ENCODE measurements at places on chromosomes 5 and 9.

GRCh38 chr5:19927919-19928318 is 60.1 kb downstream of the CDH18 start:
- DNase-seq = peak; percentile 4

DNA sequence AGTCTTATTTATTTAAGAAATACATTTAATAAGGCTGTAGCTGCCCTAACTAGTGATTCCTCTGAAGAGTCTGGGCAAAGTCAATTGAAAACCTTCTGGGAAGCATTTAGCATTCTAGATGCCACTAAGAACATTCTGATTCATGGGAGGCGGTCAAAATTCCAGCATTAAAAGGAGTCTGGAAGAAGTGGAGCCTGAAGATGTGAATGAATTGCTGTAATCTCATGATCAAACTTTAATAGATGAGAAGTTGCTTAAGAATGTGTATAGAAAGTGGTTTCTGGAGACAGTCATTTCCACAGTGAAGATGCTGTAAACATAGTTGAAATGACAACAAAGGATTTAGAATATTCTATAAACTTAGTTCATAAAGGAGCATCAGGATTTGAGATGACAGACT is 61.4 kb downstream of the WDR41 start:
- DNase-seq = no peak

GRCh38 chr9:73847536-73847935 is 649.6 kb upstream of the RORB start:
- peak; percentile 9 for DNase-seq

DNA sequence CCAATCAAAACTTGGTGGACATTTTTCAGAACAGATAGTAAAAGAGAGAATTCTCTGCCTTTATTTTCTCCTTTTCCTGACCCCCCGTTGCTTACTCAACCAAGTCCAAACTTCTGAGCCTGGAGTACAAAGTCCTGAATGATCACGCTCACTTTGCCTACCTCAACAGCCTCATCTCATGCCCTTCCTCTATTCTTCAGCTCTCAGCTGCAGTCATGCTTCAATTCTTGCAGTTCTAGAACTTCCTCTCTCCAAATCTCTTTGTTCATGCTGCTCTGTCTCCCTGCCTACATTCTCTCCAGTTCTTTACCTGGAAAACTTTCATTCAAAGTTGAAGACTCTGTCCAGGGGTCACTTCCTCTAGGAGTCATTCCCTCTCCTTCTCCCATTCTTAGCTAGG is 398.5 kb upstream of the SLC24A2 start:
- DNase-seq = no peak

DNA sequence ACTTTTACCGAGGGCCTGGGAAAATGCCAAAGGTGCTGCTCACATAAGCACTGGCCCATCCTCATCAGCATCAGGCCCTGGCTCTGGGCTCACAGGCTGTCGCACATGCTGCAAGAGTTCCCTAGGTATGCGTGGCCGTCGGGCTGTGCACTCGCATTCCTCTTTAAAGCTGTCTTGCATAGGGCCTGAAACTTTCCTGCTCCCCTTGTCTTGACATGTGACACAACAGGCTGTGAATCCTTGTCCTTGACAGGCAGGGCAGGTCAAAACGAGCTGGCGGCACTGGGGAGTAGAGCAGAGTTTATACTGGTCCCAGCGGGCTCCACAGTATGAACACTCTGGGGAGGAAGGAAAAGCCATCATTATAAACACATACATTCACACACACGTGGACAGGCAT is 30.7 kb downstream of the TSTD2 start:
- no peak for DNase-seq

DNA sequence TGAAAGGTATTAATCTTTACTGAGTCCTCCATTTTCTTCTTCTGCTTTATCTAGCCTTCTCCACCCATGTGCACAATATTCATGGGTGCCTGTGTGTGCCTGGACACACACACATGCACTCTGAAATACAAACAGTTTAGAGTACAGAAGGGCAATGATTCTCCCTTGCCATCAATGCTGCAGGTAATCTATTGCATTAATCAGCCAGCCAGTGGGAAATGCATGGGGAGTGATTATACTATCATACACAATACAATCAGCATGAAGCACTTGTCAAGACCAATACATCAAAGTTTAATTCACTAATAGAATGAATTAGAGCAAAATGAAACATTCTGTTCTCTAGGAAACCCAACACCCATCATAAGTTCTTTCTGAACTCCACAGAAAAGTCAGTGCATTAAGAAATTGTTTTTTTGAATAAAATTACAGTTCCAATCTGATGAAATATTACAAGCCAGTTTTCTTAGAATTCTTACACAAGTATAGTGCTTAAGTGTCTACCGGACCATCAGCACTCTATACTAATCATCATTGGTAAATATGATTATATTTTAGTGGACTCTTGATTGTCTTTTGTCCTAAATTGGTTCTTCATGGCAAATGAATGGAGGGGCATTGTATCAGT is 172.2 kb downstream of the ZSWIM6 start:
- DNase-seq = no peak

DNA sequence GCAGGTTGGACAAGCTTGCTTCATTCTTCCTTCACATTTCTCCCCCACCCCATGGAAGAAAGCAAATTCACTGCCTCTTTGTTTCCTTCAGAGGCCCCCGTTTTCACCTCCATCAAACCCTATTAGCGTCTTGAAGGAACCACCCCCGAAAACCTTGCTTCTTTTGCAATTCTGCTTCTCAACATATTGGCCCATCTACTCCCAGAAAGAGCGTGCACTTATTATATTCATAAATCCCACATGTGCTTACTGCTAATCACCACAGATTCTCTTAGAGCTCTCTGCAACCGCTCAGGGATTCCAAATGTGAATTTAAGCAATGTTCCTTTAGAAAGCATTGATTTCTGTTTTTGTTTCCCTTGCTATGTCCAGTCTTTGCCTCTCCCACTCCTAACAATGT is 1.1 kb downstream of the F2RL2 start:
- DNase-seq = no peak

GRCh38 chr9:111805830-111806241 is 11.1 kb upstream of the SHOC1 start:
- DNase-seq = no peak

DNA sequence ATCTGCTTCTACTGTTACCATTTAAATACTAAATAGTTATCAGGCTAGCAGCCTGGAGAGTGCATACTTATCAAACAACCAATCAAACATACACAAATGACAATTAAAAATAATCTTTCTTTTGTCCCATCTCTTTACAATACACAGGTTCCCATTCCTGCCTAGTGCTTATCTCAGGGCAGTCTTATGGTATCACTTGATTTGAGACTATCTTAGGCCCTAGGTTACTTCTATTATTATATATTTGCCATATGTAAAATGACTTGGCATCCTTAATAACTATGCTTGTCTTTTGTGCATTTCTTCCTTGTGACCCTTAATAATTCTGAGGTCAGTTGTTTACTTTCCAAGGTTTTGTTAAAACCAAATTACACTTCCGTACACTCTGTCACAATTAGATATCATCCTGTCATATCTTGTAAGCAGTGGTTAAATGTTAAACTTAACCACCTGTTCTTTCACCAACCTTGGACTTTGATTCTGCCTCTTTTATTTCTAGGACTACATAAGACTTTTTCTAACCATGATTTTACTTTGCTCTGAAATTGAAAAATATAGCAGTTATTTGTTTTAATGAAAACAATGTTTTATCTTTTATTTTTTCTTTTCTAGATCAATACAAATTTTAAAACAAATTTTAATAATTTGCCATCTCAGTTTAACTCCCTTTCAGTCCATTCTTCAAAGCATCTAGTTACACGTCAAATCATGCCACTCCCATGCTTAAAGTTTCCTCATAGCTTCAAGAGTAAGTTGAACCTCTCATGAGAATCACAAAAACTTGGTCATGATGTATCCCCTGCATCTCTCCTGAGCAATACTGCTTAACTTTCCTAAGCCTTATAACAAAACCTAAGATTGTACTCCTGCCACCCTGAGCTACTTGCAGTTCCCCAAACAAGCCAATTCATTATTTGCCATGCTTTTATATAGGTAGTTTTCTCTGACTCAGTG is 281.3 kb downstream of the HCN1 start:
- no peak for DNase-seq

- no peak for DNase-seq
Measured at GRCh38 chr5:29197631-29198454, 1995.6 kb upstream of the CDH6 start.

GRCh38 chr5:4802044-4802443 is 338.1 kb upstream of the ADAMTS16 start:
- DNase-seq = no peak

- DNase-seq = no peak
Measured at GRCh38 chr5:178466342-178466741, 123.9 kb downstream of the COL23A1 start.

DNA sequence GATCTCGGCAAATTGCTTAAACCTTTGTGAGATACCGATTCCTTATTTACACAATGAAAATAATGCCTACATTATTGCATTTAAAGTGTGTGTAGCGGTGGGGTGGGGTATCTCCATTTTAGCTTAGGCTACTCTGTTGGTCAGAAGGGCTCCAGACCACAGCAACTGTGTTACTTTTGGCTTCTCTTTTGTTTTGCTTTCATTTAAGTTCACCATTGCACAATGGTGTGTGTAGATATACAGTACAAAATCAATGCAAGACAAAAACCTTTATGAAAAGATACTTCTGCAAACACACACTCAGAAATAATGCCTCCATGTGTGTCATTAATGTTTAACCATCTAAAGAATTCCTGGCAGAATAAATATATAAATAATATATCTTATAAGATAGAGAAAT is 279.4 kb downstream of the FBXL17 start:
- no peak for DNase-seq

DNA sequence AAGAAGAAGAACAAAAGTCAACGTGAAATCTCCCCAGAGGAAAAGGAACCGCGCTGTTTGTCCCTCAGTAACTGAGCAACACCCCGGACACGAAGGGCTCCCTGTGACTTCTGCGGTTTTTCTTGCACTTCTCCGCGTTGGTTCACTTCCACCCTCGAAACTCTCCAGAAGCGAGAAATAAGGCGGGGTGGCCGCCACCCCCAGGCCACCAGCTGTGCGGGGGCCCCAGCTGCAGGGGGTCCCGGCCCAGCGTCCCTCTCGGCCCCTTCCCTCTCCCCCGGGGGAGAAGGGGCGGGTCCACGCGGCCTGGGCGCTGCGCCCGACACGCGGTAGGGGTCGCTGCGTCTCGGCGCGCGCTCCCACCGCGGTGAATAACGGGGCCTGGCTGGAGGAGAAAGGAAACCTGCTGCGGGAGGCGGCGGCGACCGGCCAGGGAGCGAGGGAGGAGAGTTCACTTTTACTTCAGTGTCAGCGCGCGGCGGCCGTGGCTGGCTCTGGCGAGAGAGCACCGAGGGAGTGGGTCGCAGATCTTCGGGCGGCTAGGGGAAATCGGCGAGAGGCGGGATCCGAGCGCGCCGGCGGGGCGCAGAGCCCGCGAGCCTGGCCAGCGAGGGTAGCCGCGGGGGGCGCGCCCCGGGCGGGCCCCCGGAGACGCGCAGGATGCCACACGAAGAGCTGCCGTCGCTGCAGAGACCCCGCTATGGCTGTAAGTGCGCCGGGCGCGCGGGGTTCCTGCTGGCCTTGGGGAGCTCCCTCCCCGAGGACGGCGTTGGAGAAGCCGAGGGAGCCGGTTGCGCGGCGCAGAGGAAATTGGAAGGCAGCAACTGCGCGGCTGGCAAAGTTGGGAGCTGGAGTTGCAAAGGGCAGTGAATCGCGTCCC is at the start of gene IQGAP2:
IQGAP2 (plus strand) TSS at position 400 of the 880 bp plus-strand sequence; CDS start at position 661, 261 bp downstream.
- peak; percentile 73 for DNase-seq
